HFF-Myc (cell line): ENCODE measurements at places on chromosomes 13 and 19.
A peak's percentile ranks its signal among the peaks of the same experiment; 100 is the strongest.

- DNase-seq = no peak
Measured at GRCh38 chr13:36815062-36815461, 4.0 kb upstream of the RFXAP start.

- DNase-seq = peak; percentile 52
Measured at GRCh38 chr19:49442771-49443365, 1.5 kb upstream of the SLC17A7 start.

DNA sequence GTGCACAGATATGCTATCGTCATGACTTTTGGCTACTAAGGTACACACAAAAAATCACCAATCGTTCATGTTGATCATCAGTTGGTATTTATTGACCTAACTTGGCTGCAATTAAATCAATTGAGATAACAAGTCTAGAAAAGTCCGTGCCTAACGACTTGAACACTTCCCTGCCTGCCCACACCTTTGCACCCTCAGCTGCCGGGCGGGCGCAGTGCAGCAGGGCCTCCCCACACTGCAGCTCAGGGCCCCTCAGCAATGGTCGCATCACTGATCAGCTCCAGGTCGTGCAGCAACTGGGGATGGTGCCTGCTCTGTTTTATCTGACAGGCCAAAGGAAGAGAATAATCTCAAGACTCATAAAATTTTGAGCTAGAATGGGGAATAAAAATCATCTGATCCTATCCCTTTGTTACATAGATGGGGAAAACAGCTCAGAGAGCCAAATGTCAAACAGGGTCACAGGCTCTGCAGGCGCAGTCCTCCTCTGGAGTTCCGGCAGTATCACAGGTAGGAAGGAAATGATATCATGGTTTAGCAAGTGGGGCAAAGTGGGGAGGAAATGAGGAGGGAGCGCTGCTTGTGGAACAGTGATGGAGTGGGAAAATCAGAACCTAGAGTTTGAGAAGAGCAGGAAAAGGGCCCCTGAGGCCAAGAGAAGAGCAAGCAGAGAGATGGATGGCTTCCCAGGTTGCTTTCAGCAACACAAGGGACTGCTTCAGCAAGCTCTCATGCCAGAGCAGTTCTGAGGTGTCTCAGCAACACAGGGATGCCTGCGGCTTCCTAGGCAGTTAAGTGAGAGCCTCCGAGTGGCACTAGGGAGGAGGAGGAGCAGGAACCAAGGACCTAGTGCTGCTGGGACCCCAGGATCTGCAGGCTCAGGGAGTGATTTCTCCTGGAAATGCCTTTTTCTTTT is 57.5 kb downstream of the SLC7A1 start:
- no peak for DNase-seq

- no peak for DNase-seq
Measured at GRCh38 chr13:24511816-24512196, 772 bp downstream of the PARP4 start.

DNA sequence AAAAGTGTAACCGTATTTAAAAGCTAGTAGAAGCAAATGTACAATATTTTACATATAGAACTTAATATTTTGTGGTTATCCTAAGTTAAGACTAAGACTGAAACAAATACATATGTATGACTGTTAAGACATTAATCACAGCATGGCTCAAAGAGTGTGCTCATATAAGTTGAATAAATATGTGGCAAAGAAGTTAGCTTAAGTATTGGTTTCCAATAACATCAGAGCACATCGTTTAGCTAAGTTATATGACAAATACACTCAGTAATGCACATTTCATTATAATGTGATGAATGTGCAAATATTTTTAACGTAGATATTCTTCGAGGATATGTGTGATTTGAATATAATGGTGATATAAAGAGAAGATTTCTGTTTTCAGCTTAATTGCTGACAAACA is 253.8 kb downstream of the SLITRK5 start:
- no peak for DNase-seq

- DNase-seq = no peak
Measured at GRCh38 chr19:2356036-2356646, 3.9 kb upstream of the TMPRSS9 start.

DNA sequence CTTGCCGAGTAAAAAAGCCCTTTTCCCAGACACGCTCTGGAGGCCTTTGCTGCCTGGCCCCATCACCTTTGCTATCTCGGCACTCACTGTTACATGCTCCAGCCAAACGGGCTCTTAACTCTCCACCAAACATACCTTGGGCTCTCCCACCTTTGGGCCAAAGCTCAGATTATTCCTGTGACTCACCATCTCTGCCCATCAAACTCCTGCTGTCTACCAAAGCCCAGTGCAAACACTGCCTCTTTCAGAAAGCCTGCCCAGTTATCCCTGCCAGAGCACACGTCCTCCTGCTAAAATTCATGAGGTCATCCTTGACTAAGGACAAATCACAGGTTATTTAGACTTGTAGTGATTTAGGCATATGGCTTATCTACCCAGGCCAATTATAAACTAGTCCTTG is 48.1 kb upstream of the SERPINE3 start:
- no peak for DNase-seq

DNA sequence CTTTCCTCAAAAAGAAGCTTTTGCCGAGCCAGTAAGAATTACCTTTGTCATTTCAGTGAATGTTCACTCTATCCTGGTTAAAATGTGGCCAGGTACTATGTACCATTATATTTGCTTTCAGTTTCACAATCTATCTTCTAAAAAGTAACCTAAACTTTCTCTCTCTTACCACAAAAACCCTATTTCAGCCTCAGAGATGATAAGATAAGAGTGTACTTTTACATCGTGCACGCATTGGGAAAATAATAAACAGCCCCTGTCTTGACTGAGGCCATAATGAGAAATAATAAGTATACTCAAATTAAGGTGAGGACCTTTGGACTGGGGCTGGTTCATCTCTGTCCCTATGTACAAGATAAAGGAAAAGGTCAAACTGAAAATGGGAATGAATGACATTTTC is 77.7 kb downstream of the ZNF726 start:
- DNase-seq = no peak

DNA sequence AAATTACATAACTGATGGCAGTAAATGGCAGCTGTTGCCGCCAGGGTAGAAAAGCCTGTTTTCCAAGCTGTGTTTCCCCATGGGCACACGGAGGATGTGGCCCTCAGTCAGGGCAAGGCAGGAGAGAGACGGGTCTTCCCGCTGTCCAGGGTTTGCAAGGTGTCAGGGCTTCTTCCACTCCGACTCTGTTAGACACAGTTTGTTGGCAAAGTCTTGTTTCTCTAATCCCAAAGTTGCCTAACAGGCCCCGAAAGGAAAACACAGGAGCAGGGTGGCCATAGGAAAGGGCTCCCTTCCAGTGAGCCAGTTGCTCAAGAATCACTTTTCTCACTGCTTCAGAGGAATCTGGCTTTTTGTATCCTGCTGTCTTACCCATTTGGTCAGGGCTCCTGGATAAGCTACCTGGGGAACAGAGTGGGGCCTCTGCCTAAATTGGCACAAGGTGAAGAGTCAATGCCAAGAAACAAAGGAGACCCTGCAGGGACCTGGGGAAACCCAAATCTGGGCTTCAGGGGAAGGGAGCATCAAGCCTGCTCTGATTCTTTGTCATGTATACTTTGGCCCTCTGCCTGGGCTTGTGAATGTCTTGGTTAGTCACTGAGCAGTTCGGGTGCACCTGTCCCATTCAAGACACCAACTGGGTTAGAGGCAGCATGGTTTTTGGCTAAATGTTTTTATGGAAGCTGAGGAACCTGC is 29.0 kb upstream of the CXCL17 start:
- DNase-seq = no peak

DNA sequence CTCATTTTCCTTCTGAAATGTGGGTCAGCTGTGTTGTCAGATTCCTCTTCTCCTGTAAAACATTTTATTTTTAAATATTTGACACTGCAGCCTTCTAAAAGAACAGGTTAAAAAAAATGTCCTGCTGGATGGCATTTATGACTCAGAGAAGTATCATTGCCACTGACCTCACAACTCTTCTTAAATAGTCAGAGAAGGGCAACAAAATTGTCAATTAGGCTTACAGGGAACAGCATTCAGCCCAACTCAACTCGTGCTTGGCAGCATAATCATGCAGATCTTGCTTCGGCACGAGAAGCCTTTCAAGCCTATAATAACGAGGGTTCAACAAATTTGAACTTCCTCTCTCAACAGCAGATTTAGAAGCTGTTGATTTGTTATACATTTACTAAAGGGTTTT is 296.7 kb upstream of the DACH1 start:
- no peak for DNase-seq

- DNase-seq = no peak
Measured at GRCh38 chr13:62710787-62711186, 1295.1 kb upstream of the PCDH20 start.

DNA sequence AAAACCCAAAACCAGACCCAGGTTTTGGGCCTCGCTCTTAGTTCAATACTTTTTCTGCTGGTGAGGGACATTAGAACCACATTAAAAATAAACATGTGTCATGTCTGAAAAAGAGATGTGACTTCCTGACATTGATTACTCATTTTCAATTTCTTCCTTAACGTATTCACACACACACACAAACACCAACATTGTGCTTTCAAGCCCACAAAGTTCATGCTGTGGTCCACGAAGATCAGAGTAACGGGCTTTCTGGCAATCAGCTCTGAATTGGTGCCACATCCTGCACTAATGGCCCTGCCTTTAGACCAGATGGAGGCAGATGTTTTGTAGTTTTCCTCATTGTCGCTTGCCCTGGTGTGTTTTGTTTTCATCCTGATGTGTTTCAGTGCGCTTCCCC is 47.9 kb upstream of the POMP start:
- peak; percentile 47 for DNase-seq

DNA sequence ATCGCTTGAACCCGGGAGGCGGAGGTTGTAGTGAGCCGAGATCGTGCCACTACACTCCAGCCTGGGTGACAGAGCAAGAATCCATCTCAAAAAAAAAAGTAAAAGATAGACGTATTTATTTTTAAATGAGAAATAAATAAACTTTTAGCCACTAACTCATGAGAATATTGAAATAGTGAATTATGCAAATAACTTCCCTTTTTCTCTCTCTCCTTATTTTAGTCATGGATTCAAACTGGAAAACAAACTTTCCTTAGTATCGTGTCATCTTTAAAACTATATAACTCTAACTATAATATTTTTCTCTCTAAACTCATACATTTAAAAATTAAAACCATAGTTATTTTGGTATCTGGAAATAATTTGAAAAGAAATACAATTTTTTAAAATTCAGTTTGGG is 96.1 kb downstream of the FRY start:
- DNase-seq = no peak

DNA sequence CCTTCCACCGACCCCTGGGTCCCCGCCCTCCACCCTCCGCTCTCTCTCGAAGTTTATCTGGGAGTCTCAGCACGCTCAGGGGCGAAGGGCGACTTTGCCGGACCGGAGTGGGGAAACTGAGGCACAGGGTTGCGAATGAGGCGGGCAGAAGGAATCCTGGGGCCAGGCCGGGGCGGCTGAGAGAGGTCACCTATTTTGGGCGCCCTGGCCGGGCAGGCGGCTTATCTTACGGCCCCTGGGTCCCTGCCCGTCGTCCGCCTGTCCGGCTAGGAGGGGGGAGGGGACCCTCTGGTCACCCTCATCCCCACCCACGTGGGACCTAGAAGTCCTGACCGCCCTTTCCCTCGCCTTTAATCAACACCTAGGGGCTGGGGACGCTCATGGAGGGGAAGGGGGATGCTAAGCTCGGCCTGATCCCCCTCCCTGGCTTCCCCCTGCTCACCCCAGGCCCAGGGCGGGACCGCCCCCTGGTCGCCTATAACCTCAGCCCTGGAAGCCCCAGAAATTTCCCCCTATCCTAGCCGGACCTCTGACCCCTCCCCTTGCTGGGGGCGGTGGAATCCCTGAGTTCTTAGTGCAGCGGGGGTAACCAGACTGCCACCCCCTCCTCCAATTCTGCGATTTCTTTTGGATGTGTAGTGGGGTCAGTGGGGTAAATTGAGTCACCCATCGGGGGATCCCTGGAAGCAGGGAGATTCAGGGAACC is 556 bp downstream of the TRIP10 start:
- DNase-seq = no peak

GRCh38 chr13:29384466-29384865 is 211.0 kb downstream of the SLC7A1 start:
- no peak for DNase-seq

DNA sequence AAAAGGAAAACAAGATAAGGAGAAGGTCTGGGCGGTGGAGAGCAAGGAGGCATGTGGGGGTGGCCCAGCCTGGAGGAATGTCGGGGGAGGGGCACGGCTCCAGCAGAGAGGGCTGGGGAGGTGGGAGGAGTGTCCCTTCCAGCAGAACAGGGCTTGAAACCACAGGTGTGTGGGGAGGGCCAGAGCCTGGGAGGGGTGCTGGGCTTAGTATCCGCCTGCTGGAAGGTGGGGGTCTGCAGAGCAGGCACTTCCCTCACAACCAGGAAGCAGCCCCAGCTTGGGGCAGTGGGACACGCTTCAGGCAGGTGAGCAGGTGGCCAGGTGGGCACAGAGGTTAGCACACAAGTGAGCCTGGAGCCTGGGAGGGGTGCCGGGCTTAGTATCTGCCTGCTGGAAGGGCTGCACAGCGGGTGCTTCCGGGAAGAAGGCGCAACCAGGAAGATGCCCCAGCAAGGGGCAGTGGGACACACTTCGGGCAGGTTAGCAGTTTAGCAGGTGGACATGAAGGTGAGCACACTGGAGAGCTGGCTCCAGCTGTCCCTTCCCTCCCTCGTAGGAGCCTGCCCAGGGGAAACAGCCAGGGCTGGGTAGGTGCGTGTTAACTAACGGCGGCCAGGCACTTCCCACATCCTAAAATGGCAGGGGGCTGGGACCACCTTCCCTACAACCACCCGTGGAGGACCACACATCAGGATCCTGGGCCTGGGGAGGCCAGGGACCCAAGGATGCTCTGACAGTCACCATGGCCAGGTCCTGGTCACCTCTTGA is 3.0 kb downstream of the GAS6 start:
- DNase-seq = no peak

- DNase-seq = no peak
Measured at GRCh38 chr13:112655913-112656312, 33.9 kb upstream of the ATP11A start.

- no peak for DNase-seq
Measured at GRCh38 chr13:76222511-76222910, 586.4 kb downstream of the LMO7 start.

DNA sequence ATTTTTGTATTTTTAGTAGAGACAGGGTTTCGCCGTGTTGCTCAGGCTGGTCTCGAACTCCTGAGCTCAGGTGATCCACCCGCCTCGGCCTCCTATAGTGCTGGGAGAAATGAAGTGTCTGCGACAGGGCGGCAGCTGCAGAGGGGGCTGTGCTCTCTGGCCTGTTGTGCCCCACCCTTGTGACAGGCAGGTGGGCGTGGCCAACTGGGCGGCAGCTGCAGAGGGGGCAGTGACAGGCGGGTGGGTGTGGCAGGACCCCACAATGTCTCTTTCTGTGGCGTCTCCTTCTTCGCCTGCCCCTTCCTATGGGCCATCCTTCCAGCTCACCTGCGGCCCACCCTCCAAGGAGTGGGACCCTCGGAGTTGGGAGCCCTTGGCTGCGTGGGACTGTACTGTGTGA is 11.8 kb downstream of the STK11 start:
- DNase-seq = no peak
